ENCODE measurements at places on chromosomes 5 and 9.

DNA sequence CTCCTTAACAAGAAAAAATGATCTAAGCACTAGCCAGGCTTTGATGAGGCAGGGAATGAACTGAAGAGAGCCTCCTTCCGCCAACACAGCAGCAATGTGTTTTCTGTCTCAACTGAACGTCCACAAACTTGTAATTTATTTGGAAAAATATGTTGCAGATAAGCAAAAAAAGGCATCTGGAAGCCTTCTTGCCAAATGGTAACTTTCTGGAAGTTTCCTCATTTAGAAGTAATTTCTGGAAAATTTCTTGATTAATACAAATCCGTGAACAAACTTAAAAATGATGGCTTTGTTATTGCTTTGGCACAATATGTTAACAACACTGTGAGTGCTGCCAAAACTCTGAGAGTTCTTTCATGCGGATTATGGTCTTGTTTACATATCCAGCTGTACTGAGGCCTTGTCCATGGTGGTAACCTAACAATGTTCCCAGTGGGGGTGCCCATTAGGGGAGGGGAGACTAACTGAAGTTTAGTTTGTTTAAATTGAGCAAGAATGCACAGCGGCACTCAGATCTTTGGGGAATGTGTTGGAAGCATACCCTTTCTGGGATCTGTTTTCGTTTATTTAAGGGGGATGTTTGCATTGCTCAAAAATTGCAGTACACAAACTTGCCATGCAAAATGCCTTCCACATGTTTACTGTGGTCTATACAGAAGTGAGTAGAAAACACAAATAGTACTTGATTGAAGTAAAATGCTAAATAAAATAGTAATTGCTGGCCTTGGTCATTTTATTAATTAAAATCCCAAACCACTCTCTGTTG is 334.7 kb downstream of the NR2F1-AS1 start:
- no peak for DNase-seq

- no peak for DNase-seq
Observed at GRCh38 chr9:116767219-116767618, 80.1 kb downstream of the TRIM32 start.

- DNase-seq, result no peak
Observed at GRCh38 chr5:139282197-139282557, 11.4 kb upstream of the MATR3 start.

DNA sequence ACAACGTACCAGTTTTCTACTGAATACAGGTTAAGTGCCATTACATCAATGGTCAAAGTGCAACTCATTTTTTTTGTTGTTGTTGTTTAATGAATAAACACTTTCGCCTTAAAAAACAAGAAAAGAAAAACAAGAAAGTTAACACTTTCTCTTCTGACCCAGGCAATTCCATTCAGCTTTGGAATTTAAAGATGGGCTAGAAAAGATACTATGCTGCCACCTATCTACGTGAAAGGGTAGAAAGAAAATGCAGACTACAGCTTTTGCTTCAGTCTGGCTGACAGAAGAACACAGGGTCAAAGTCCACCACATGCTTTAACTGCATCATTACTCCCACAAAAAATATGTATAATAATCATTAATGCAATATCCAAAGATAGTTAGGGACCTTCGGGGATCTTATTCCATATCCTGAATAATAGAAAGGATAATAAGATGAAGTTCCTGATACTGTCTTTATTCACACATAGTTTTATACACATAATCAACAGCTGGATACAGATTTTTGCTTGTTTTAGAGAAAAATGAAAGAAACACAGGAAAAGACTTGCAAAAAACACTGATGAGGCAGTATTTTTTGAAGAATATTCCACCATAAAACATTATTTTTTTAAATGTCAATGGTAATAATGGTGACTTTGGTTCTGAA is 40.4 kb downstream of the ZDHHC21 start:
- DNase-seq, result no peak

DNA sequence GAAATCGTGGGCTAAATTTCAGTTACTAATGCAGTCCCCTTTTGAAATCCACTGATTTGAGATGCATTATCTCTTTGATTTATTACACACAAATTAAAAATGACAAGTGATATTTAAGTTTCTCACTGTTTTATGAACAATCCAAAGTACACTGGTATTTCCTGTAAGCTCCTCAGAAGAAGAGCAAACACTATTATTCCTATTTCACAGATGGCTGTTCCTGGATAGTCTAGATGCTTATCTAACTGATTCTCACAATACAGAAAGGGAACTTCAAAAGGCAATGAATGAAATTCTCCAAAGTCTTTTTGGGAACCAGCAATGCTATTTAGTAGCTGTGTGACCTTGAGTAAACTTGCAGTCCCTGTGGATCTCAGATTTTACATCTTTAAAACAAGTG is 404.7 kb upstream of the DAB2 start:
- DNase-seq, result no peak

GRCh38 chr5:141732417-141732816 is 50.4 kb upstream of the ARAP3 start:
- no peak for DNase-seq

GRCh38 chr9:30075022-30075421 is 2309.4 kb upstream of the ACO1 start:
- no peak for DNase-seq
